HT1080 (cell line): ENCODE measurements at places on chromosomes 2 and 18.
A peak's percentile ranks its signal among the peaks of the same experiment; 100 is the strongest.

- no peak for DNase-seq
These were observed 16.7 kb upstream of the EHBP1 start for GRCh38 chr2:62688771-62689170.

GRCh38 chr2:204030322-204030721 lies 93.8 kb downstream of the ICOS start:
- no peak for DNase-seq

DNA sequence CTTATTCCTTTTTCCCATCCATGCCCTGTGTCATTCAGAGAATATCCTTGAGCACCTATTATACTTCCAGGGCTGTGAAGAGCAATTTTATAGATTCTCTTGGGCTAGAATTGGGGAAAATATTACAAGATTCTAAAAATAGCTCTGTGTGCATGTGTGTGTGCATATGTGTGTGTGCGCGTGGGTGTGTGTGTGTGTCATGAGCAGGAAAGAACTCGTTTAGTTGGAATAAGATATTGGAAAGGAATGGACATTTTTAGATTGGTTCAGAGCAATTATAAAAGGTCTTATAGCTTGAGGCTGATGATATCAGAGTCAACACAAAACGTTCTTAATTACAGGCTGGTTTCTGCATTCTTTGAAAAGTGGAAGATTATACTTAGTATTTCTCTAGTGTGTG lies 212.1 kb upstream of the COPS8 start:
- DNase-seq: no peak

DNA sequence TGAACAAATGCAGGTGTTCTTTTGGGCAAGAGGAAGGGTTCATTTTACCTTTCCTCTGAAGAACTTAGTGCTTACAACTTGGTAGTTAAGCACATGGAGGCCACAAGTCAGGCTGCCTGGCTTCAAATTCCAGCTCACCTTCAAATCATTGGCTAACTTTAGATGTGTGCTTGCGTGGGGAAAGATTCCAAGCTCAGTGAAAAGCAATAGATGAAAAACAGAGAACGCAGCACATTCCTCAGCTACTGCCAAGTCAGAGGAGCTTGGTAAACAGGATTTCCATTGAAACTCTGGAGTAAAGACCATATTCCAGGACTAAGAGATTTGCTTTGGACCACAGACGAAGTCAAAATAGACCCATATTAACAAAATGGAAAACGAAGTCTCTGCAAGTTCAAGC lies 96.3 kb upstream of the ASB18 start:
- no peak for DNase-seq

- DNase-seq: peak; percentile 91
These were observed 686.0 kb upstream of the DDX18 start for GRCh38 chr2:117128461-117128860.

- DNase-seq: peak; percentile 57
These were observed 52.0 kb downstream of the DCC start for GRCh38 chr18:52391810-52392559.

DNA sequence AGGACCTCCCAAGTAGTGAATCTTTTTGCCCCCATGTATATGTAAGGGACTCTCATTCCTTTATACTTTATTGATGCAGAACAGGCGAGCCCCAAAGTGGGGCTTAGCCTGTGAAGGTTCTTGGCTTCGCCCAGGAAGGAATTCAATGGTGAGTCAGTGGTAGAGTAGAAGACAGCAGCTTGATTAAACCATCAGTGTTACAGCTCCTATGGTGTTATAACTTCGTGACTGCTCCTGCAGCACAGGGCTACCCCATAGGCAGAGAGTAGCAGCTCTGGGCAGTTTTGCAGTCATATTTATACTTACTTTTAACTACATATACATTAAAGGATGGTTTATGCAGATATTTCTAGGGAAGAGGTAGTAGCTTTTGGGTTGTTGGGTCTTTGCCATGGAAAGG lies 11.0 kb downstream of the FAM171B start:
- no peak for DNase-seq

- no peak for DNase-seq
These were observed 27.7 kb downstream of the ITGA6 start for GRCh38 chr2:172455121-172455515.

GRCh38 chr2:224410946-224411561 lies 9.1 kb upstream of the FAM124B start:
- no peak for DNase-seq

DNA sequence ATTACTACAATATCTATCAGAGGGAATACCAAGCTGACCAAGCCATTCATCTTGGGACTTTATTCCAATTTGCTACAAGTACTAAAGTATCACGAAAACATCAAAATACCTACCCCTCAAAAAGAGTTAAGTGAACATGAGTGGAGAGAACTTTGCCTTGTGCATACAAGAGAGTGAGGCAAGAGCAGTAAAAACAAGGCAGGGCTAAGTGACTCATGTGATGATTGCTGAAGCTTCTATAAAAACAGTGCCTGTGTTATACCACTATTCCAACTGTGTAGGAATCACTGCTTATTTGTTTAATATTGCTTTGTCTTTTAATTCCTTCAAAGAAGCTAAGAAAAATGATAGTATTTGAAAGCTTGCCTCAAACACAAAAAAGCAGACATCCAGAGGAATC lies 61.2 kb downstream of the FARSB start:
- peak; percentile 35 for DNase-seq

DNA sequence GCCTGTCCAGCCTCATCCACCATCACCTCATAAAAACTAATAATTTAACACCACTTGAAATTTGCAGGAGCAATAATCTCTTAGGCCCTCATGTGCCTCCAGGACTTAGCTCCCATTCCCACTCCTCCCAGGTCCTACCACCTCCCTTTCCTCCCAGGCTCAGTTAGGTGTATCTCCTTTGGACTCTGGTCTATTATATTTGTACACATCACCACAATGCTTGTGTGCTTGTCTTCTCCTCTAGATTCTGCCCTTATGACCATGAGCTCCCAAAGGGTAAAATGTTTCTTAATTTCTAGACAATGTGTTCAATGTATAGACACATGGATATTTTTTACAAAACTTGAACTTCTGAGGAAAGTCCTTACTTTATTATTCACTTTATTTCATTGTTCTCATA lies 182.0 kb upstream of the ZC3H15 start:
- no peak for DNase-seq

GRCh38 chr2:127664065-127664894 lies 11.1 kb downstream of the LIMS2 start:
- DNase-seq: no peak

DNA sequence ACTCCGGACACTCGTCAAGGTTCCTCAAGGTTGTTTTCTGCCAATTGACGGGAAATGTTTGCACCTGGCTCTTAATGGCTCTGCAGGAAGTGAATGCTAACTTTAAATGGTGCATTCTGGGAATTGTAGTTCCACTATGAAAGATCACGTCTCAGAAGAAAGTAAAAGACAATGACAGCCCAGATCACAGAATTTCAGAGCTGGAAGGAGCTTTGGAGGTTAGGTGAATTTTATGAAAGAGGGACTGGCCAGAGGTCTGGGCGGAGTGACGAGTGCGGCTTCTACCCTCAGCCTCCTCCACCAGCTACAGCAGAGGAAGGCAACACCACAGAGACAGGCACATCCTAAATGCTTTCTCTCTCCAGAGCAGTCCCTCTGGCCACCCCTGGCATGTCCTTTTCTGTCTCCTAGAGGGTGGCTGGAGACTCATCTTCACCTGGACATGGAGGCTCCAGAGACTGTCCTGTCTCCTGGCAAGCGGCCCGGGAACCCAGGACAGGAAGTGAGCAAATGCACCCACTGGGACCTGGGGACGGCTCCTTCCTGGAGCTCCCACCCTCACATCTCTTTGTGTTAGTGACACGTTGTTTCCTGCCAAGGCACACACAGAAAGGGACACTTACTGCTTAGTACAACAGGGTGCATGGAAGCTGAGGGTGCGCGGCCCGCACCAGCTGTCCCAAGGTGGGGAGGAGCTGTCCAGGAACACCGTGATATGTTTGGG lies 19.4 kb downstream of the THAP4 start:
- no peak for DNase-seq

- DNase-seq: no peak
These were observed 71.5 kb upstream of the HDAC4 start for GRCh38 chr2:239472235-239472775.

- no peak for DNase-seq
These were observed 31.4 kb upstream of the KCNG2 start for GRCh38 chr18:79766308-79766707.

GRCh38 chr2:181857483-181857882 lies 34.0 kb upstream of the ITPRID2 start:
- peak; percentile 58 for DNase-seq

GRCh38 chr18:43130716-43131260 lies 15.3 kb upstream of the RIT2 start:
- no peak for DNase-seq

- no peak for DNase-seq
These were observed 66.1 kb downstream of the TMEFF2 start for GRCh38 chr2:192128655-192129054.

DNA sequence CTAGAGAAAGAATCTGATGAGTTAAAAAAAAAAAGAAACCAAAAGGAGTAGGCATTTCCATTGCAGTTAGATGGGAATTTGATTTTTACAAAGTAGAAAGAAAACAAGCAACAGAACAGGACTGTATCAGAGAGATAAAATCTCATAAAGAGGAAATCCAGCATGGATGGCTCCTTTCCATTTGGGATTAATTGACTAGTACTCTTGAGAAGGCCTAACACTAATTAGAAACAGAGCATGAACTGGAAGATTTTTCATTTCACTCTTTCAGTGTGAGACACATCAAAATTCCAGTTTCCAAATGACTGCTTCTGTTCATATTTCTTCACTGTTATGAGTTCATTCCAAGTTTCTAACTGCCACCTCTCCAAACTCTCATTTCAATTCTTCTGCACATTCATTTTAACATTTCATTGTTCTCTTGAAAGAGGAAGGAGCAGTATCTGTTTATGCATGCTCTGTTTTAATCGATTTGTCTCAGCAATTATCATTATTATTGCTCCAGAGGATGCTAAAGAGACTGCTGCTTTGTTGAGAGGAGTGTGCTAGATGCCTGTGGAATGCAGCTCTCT lies 108.8 kb upstream of the PIEZO2 start:
- DNase-seq: no peak

GRCh38 chr2:34353509-34354113 lies 754.5 kb upstream of the FAM98A start:
- DNase-seq: no peak

DNA sequence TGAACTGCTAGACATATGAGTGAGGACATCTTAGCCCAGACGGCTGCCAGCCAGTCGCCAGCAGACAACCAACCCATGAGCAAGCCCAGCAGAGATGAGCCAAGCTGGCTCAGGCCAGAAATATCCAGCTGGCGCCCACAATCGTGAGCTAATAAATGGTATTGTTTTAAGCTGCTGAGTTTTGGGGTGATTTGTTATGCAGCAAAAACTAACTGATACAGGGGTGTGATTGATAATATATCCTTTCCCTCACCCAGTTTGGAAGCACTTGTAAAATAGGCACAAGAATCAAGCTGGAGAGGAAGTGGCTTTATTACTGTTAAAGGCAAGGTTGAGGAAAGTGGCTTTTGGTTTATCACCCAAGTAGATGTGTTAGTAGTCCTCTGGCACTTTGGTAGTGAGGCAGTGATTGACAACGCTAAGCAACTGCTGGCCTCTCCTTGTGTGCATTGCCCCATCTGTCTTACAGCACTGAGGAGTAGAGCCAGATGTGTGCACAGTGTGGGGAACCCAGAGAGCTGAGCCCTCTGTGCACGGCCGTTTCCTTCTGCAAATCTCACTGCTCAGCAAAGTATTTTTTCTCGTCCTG lies 110.1 kb downstream of the MYO1B start:
- DNase-seq: no peak

DNA sequence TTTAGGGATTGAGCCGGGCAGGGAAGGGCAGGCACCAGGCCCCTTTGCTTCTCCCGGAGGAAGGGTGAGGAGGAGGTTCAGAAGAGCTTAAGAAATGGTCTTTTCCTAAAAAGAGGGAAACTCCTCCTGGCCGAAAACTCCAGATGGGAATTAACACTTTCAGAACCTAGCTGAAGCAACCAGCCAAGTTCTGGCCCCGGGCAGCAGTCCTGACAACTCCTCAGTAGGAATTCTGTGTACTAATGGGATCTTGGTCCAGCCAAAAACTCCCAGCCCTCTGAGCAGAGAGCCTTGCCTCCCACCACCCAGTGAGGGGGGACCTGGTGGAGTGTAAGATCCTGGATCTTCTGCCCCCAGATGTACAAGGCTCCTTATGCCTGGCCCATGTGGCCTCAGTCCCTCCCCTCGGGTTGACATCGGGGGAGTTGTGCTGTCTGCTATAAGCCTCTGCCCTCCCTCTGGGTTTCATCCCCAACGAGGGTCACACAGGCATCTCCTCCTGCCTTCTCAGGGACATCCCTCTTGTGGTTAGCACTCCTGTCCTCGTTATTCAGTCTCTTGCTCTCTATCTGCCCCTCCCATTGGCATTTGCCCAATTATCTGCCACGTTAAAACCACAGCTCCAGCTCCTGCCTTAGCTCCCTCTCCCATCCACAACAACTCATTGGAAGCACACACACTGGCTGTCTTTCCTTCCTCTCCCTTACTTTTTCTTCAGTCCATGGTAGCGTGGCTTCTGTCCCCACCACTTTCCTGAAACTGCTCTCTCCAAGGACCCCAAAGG lies 184.6 kb downstream of the CYP26B1 start:
- no peak for DNase-seq

GRCh38 chr2:26333293-26333692 lies 12.7 kb upstream of the SELENOI start:
- DNase-seq: no peak

GRCh38 chr2:72153026-72153791 lies 5.5 kb upstream of the CYP26B1 start:
- DNase-seq: no peak

- DNase-seq: no peak
These were observed 142.9 kb downstream of the CHST9 start for GRCh38 chr18:27042177-27042576.

- no peak for DNase-seq
These were observed 231.2 kb upstream of the RAB6C start for GRCh38 chr2:129748250-129748649.

GRCh38 chr2:119943058-119943457 lies 69.8 kb upstream of the EPB41L5 start:
- no peak for DNase-seq

GRCh38 chr2:19146867-19147266 lies 211.6 kb downstream of the OSR1 start:
- no peak for DNase-seq

DNA sequence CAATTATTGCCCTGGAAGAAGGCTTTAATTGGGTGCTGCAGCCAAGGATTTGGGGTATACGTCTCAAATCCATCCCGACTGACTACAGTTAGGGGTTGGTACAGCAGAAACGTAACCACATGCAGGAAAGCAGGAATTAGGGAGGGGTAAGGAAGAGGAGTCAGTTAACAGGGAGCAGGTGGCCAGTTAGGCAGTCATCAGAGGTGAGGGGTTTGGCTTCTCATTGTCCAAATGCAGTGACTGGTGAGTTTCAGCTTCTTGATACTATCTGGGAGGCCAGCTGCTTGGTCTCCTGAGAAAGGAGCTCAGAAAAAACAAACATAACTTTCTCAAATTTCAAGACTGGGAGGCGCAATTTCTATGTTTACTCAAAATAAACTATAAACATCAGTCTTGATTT lies 38.8 kb upstream of the UBE2F start:
- DNase-seq: no peak

DNA sequence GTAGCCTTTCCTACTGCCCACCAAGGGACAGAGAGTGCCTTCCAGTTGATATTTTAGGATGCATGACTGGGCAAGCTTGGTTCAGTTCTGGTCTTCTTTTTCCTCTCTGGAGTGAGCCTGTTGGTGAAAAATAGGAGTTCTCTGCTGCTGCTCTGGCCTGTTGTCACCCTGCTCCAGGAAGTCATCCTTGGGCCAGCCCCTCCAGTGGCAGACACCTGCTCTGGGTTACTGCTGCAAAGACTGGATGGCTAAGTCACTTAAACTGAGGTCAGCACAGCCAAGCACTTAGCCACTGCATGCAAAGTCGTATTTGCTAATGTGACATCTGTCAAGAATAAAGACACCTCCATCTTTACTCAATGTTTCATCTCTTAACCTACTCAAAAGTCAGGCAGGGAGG lies 219.6 kb upstream of the ID2 start:
- DNase-seq: no peak
